Central memory CD4-positive, alpha-beta T cell (primary cell): ENCODE measurements at places on chromosomes 2 and 18.
A peak's percentile ranks its signal among the peaks of the same experiment; 100 is the strongest.

DNA sequence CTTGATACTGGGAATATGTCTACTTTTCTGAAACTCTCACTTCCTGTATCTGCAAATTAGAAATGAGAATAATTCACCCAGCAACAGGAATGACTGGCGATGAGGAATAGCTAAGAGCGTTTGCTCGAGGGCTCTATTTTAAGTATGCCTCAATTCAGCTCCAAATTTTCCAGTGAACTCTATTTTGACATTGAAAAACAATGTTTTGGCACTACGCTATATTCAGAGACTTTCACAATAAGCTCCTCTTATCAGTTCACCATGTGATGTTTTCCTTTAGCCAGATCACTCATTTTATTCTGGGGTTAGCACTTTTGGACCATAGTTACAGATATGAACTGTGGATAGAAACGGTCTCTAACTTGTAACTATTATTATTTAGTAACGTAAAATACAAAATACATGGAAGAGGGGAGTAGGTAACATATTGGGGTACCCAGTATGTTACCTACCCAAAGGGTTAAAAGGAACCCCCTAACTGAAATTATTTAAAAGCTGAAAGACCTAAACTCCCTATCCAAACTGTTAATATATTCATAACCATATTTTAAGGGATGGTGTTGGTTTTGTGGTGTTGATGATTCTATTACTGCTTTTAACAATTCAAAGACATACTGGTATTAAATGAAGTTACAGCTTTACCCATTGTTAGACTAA is 28.1 kb downstream of the SLC40A1 start:
- no peak for DNase-seq

- no peak for DNase-seq
Measured at GRCh38 chr2:239835056-239835455, 190.1 kb downstream of the NDUFA10 start.

DNA sequence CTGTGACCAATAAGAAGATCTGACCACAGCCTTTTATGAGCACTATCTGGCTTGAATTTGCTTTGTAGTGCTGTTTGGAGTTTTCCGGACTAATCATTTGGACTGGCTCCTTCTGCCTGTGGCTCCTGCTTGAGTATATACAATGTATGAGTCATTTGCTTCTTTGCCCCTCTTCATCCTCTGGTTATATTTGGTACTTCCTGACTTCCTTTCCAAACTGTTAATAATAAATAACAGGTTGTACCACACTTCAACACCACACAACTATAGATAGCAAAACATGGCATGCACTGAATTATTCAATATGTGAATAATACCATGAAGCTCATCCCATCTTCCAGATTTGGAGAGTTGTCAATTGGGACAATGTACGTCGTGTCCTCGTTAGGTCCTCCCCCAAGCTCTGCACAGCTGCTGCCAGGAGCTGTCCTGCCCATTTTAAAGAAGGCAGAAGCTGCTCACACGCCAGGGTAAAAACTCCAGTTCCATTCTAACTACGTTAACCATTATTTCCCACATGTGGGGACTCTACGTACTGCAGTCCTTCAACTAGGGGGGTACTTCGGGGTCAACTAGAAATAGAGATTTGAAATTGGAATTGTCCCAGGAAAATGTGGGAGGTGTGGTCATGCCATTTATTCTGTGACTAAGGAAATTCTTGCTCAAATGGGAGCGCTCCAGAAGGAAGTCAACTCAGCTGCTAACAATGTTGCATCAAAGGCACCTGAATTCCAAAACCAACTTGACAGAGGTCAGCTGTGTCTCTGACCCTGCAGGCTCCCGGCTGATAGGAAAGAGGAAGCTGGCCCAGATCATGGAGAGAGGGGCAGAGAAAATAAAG is 38.1 kb downstream of the ST8SIA5 start:
- DNase-seq = no peak

- no peak for DNase-seq
Measured at GRCh38 chr2:88177556-88177955, 7.4 kb downstream of the THNSL2 start.

DNA sequence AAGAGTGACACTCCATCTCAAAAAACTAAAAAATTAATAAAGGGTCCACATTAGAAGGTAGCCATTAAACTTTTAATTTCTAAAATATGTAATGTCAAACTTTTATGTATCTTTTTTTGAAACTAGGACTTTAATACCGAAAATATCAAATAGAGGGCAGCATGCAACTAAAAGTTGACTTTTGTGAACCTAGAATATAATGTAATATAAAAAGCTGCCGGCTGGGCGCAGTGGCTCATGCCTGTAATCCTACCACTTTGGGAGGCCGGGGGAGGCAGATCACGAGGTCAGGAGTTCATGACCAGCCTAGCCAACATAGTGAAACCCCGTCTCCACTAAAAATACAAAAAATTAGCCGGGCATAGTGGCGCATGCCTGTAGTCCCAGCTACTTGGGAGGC is 62.8 kb downstream of the INO80D start:
- DNase-seq = no peak

- DNase-seq = no peak
Measured at GRCh38 chr18:52451851-52452250, 111.9 kb downstream of the DCC start.

- peak; percentile 43 for DNase-seq
Measured at GRCh38 chr2:147910990-147911473, 66.2 kb downstream of the ACVR2A start.

DNA sequence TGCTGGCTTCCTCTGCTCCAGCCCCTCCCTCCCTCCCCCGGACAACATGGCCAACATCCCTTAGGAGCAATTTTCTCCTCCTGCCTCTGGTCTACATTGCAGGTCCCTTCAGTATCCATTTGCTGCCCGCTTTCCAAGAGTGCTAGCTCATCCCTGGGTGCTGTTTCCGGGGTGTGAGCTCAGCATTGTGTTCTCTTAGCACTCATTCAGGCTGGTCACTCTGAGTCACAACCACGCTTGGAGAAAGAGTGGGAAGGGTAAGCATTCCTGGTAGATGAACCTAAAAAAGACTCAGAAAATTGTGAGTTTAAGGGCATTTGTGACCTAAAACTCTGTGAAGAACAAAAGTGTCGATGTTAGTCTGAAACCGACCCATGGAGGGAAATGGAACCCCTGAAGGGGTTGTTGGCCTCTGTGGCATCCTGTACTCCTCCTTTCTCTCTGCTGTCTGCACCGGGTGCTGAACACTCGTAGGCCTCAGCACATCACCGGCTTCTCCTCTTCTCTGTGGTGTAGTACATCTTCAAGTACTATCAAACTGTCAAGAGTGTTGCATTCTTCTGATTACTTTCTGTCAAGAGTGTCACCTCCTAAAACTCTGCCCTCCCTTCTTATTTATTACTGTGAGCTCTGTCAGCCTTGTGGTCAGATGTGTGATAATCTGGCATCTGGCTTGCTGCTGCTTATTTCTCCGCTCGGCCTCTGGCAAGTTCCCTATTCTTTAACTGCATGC is 73.0 kb downstream of the CTNNA2 start:
- DNase-seq = no peak

DNA sequence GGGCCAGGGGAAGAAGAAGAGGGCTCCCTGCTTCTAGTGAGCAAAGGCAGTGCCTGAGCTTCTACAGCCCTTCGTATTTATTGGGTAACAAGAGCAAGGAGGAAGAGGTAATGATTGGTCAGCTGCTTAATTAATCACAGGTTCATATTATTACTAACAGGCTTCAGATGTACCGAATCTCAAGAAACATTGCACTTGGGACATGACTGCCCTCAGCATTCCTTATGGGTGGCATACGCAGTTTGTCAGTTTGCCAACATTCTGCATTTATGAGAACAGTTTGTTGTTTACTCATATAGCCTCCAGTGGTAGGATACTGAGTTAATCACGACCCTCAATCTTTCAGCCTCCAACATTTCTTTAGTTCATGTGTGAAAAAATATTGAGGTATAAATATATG is 84.5 kb downstream of the HIBCH start:
- DNase-seq = no peak

DNA sequence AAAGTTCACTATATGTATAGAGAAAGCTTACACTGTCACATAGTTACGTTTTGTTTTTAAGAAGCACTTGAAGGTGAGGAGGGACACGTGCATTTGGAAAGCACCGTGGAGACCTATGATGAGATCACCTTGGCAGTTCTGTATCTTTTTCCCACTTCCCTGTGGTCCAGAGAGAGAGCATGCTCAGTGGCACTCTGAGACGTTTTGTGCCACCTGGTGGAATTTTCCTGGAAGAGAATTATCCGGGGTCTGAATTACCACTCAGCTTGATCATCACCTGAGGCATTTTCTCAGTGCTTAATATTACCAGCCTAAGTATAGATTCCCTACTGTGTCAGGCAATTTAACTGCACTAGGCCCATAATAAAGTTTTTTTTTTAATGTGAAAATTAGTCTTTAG is 469.4 kb upstream of the SMIM21 start:
- no peak for DNase-seq

GRCh38 chr2:224195925-224196571 is 157.0 kb upstream of the SERPINE2 start:
- no peak for DNase-seq

DNA sequence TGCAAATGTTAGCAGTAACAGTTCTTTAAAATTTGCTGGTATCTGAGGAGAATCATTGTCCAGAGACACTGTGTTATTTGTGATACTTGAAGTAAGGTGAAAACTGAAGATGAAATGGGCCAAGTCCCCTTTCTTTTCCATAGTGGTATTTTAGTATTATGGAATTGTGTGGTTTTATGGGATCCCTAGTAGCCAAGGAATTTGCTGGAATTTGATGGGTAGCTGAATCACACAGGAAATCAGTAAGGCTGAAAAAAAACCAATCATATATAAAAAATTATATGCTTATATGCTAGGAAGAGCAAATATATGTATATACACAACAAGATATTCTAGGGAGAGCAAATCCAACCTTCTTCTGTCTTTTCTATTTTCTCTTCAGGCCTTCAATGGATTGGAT is 54.2 kb upstream of the TACR1 start:
- DNase-seq = no peak

DNA sequence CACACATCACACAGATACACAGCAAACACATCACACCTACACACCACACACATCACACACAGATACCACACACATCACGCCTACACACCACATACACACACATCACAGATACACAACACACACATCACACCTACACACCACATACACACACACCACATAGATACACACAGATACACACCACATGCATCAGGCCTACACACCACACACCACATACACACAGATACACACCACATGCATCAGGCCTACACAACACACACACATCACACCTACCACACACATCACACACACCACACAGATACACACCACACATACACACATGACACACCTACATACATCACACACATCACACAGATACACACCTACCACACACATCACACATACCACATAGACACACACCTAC is 158.8 kb downstream of the NDUFA10 start:
- no peak for DNase-seq

DNA sequence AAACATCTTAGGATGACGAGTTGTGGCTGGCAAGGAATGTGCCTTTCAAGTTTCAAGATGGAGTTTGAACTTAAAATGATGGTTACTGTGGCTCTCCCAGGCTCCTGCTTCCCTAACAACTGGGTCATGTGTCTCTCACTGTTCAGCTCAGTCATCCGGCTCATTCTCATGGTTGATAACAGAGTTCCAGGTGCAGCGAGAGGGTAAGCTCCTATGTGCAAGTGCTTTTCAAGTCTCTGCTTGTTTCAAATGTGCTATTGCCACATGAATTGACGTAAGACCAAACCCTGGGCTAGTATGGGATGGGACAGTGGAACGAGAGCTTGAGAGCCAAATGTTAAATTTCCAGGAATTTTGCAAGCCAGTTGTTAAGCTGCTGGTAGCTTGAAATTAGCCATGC is 19.5 kb upstream of the PUM2 start:
- no peak for DNase-seq

GRCh38 chr2:201621293-201621999 is 21.9 kb downstream of the TMEM237 start:
- DNase-seq = no peak

GRCh38 chr18:22739061-22739642 is 194.0 kb upstream of the RBBP8 start:
- no peak for DNase-seq

DNA sequence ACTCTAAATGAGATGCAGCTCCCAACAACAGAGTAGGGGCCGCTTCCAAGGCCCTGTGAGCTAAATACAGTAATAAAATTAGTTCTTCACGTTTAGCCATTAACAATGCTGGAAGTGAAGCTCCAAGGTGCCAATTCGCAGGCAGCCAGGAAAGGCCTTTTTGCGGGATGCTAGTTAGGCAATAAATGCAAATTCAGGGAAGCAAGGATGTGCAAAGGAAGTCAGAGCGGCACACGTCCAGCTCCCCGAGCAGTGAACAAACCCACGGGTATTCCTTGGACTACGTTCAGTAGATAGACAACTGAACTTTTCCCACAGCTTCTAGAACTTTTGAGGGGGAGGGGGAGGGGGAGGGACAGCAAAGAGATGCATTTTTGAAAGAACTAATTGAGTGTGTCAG is 6.9 kb downstream of the ZNF516 start:
- no peak for DNase-seq

DNA sequence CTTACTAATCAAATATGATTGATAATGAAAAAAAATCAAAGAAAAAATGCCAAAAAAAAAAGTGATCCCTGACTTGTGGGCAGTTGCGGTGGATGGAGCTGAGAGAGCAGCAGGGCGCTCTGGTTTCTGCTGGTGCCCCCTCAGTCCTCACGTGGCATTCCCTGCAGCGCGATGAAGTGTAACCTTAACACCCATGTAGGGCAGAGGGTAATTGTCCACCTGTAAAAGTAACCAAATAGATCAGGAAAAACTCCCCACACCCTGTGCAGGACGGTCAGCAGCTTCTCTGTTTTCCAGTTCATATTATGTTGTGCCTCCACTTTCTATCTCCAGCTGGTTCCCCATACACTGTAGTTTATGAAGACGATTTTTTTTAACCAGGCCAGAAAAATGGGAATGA is 25.0 kb downstream of the COA5 start:
- no peak for DNase-seq

- DNase-seq = no peak
Measured at GRCh38 chr2:191516260-191516659, 161.7 kb upstream of the NABP1 start.

GRCh38 chr2:8296306-8296705 is 385.6 kb upstream of the ID2 start:
- no peak for DNase-seq

DNA sequence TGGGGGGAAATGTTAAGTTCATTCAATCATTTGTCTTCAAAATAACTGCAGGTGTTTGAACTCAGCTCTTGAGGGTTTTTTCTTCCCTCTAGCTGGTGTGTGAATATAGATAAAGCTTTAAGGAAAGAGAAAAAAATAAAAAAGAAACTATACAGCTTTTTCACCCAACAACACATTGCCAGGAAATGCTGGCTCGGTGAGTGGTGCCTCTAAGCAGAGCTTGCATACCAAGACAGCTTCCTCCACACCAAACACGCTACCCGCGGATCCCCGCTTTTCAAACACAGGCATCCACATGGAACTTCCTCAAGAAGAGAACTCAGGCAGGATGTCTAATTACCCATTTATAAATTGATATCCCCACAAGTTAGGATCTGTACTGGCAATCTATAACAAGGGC is 69.8 kb upstream of the TANK start:
- DNase-seq = peak; percentile 22
